Activated CD8-positive, alpha-beta memory T cell treated with anti-CD3 and anti-CD28 coated beads for 1 hour (primary cell): ENCODE measurements at places on chromosomes 11 and 22.

DNA sequence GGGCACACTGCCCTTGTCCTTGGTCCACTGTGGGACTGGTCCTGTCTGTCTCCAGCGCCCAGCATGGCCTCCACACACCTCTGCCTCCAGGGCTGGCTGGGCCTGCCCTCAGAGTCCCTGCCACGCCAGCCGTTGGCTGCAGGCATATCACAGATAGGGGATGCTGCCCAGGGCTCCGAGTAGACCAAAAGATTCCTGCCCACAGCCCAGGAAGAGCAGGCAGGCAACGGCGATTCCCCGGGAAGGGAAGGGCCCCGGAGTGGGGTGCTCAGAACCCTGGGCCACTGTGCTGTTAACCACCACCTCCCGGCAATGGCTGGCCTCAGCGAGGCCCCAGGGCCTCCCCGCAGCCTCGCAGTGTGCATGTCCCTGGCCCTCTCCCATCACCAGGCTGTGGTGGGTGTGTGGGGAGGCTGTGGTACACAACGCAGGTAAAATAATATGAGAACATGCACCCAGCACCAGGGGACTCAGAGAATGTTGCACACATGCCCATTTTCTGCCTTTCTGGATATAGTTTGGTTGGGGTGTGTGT is 2.2 kb downstream of the IFITM5 start:
- no peak for DNase-seq

DNA sequence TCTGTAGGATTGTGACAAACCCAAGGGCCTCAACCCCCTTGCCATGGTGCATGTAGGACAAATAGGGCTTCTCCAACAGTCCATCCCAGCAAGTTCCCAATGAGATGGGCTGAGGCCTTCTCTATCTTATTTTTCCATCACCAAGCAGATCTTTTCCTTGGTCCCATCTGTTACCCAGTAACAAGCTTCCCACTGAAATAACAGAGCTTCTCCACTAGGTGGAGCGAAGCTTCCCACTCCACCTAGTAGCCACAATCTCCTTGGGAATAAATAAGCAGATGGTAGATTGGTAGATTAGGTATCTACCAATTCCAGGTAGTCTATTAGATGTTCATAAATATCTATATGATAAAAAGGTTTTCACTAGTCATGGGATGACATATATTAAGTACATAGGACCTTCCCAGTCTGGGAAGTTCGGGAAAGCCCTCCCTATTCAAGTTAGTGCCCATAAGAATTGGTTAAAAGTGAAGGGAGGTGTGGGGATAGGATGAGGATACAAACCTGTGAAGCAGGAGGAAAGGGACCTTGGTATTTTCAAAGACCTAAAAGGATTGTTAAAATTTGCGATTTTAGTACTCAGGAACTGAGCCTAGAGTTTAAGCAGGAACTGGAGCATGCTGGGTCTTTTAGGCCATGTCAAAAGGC is 5.9 kb upstream of the OR52L1 start:
- no peak for DNase-seq

DNA sequence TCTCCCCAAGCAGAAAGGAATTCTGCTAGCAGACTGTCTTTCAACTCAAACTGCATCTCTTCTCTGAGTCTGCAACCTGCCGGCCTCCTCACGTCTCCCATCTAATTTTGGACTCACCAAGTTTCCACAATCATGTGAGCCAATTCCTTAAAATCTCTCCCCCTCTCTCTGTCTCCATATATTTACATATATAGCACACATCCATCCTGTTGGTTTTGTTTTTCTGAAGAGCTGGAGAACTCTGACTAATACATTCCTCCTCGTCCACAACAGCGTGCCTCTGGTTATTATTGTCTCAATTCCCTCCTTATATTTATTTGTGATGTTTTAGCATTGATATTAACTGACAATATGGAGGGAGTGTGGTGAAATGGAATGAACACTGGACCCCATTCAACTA is 29.6 kb upstream of the FJX1 start:
- DNase-seq = no peak

DNA sequence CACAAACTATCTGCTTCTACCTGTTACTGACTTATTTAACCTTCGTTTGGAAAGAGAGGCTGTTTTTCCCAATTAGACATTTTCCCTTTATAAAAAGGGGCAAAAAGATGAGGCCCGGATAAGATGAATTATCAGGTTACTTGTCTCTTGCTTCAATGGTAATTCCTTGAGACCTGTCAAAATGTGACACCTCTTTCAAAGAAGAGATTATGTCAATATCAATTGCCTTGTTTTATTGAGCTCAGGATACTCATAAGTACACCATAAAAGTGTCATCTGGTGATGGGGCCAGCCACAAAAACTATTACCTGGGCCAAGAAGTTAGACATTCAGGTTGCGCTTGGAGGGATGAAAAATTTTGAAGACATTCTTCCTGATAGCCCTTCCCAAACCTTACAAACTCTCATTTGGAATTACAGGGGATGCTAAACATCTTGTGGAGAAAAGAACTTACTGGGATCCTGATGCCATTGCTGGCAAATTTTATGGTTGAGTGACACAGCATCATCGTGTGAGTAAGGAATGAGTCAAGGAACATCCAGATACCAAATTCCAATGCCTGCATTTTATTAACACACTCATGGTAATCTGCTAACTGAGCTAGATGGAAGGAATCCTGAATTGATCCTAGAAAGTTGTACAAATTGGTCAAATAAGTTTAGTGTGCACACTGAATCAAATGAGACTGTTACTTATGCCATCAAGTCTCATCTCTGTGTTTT is 1071.2 kb downstream of the LRRC4C start:
- DNase-seq = no peak

DNA sequence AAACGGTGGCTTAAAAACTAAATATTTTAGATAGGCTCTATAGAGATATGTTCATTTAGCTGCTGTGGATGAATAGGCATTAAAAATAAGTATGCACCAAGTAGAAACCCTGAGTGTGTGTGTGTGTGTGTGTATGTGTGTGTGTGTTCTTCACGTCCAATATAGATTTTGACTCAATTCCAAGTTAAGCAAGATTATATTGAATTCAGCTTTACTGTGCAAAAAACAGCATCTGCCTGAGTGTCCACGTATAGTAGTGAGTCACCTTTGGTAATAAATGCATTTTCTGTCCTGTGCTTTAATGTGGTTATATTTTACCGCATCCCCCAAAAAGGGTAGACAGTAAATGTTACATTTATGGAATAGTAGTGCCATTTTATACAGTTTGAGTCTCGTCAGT is 71.2 kb downstream of the PDHX start:
- DNase-seq = no peak

- no peak for DNase-seq
Measured at GRCh38 chr22:45917700-45918458, 59.1 kb downstream of the WNT7B start.

- no peak for DNase-seq
Measured at GRCh38 chr22:29629903-29630516, 26.6 kb downstream of the NF2 start.

DNA sequence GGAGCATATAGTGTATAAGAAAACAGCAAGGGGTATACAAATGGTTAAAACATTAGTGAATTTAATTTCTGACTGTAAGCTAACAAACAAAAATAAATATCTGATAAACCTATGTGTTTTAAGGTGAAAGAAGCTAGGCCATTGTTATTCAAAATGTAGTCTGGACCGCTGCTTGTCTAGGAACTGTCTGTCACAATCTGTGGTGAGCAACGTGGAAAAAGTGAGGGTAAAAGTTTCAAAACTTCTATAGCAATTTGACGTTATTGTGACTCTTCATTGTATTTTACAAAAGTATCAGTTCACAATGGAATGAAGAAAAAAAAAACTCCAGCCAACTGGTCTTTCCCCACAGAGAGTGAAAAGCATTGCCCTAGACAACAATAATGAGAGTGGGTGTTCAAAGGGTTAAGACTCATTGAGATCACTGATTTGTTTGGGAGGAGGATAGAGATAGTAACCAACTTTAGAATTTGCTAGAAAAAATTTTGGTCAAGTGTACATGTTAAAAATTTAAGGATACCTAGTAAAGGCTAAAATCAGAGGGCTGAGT is 79.1 kb downstream of the UVRAG start:
- DNase-seq = no peak

- DNase-seq = no peak
Measured at GRCh38 chr11:44746894-44747293, 20.1 kb downstream of the TSPAN18 start.

DNA sequence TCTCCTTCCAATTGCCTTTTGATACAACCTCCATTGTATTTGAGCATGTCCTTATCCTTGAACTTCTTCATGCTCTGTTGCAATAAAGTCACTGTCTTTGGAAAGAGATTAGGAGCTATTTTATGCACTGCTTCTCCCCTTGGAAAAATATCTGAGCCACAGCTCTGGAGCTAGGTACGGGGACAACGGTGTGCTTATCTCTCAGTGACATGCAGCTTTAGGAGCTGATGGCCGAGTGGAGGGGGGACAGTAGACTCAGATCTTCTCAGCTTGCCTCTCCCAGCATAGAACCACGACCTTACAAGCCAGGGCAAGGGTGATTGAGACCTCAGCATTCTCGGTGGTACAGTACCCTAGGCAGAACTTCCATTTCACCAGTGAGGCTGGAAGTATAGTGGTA is 64.1 kb downstream of the HORMAD2 start:
- DNase-seq = no peak

GRCh38 chr11:18757811-18758210 is 31.8 kb upstream of the IGSF22 start:
- DNase-seq = no peak

DNA sequence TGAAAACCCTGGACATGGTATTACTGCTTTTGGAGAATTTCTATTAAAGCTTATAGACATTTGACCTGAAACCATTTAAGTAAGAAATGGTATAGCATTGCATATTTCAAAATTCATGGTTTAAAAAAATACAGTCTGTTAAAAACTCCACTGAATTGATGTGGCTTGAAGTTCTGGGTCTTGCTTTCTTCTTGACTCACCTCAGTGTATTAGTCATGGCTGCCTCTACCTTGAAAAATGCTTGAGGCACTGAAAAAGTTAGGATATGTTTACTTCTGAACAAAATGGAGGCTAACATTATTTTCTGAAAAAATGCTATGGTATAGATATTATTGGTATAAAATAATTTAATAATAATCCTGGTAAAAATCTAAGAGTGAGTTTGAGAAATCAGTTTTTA is 349.2 kb downstream of the AASDHPPT start:
- DNase-seq = no peak

DNA sequence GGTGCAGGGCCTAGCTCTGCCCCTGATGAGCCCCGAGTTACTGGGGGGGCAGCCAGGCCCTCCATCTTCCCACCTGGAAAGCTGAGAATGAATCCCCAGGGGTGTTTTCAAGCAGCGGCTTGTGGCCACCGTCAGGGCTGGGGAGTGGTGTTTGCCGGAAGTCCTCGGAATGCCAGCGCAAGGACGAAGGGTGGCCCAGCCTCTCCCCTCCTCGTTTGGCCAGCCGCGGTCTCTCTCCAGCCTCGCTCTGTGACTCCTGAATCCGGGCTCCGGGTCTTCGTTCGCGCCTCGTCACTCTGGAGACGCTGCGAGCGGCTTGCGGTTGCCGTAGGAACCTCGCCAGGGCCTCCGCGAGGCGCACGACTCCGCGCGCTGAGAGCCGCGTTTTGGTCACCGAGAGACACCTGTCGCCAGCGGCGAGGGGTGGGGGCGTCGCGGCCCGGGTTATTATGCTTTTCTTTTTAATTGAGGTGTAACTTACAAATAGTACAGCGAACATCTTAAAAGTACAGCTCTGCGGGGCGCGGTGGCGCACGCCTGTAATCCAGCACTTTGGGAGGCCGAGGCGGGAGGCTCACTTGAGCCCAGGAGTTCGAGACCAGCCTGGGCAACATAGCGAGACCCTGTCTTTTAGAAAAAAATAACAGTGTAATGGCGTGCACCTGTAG is 6.3 kb upstream of the KDELR3 start:
- DNase-seq = peak; percentile 15

- no peak for DNase-seq
Measured at GRCh38 chr22:23229646-23230045, 49.3 kb downstream of the BCR start.
